ENCODE measurements at places on chromosomes 2 and 18.
A peak's percentile ranks its signal among the peaks of the same experiment; 100 is the strongest.

- no peak for DNase-seq
Measured at GRCh38 chr2:37782155-37782673, 110.8 kb upstream of the CDC42EP3 start.

- DNase-seq = no peak
Measured at GRCh38 chr2:191218292-191218898, 26.8 kb upstream of the MYO1B start.

DNA sequence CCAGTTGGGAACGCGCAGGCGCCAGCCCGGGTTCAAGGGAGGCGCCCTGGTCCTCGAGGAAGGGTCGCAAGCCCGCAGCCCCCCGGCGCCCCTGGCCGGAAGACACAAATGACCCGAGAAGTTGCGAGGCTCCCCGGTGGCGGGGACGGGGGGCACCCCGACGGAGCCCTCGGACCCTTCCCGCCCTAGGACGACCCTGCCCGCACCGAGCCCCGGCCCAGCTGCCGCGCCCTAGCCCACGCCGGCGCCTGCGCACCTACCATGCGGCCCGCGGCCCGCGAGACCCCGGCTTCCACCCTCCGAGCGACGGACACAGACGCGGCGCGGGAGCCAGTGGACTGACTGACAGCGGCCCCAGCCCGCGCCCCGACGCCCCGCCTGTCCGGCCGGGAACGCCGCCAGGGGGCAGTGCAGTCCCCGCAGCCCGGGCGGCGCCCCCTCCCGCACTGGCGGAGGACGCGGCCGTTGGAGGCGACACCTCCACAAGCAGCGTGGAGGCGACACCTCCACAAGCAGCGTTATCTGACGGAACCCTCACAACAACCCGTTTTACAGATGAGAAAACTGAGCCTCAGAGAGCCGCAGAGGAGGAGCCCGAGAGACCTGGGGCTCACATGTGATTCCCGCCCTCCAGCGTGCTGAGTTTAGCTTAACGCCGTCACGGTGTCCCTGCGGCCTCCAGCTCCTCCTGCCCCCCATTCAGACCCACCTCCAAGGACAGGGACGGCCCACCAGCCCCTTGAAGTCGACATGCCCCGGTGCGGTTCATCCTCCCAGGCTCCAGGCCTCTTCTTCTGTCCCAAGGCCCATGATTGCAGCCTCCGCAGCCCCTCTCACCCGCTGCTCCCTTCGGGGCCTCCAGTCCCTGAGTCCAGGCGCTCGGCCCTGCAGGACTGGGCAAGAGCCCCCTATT, at the start of gene NMUR1:
NMUR1 (minus strand) TSS at position 347 of the 913 bp plus-strand sequence; CDS start at position 263, 84 bp downstream.
- peak; percentile 39 for DNase-seq

- no peak for DNase-seq
Measured at GRCh38 chr2:101151859-101152271, 683 bp upstream of the TBC1D8 start.

DNA sequence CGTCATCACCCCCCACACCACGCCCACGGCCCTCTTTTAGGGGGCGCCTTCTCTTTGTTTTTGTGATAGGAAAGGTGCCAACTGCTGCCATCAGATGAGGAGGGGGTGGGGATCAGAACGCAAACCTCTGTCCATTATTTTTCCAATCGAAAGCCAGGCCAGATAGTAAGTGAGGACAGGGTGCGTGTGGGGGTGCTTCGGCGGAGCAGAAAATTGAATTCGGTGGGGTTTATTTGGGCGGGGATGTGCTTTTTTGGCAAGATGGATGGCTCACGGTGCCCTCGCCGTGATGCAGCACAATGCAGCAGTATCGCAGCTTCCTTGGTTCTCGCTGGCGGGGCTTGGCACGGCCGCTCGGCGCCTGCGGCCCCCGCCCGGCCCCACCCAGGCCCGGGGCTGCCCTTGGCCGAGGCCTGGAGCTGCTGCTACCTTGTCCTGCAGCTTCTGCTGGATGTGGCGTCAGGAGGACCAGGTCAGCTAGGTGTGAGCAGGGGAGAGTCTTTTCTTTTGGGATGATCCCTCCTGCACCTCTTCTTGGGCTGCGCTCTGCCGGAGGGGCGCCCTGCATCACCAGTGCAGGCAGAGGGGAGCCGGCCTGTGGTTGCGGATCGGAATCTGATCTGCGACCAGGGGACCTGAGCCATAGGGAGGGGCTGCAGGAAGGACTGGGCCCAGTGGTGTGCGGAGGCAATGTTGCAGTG, 1.3 kb downstream of the SPTBN1 start:
- DNase-seq = no peak

DNA sequence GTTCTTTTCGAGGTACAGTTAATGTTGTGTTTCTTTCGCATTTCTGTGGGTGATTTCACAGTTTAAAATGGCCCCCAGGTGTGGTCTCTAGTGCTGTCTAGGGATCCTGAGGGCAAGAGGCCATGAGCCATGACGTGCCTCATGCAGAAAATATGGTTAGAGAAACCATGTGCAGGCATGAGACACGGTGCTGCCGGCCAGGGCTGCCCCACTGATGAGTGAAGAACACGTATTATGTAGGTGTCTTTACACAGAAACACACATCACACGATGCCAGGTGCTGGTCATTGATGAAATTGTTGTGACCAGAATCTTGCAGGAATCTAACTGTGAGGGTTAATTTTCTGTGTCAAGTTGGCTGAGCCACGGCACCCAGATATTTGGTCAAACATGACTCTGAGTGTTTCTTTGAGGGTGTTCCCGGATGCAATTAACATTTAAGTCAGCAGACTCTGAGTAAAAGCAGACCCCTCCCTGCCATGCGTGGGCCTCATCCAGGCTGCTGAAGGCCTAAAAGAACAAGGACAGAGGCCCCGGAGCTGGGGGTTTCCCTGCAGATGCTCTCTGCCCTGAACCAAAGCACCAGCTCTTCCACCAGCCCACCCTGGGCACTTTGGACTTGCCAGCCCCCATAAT, 463.0 kb upstream of the MYT1L start:
- DNase-seq = no peak

DNA sequence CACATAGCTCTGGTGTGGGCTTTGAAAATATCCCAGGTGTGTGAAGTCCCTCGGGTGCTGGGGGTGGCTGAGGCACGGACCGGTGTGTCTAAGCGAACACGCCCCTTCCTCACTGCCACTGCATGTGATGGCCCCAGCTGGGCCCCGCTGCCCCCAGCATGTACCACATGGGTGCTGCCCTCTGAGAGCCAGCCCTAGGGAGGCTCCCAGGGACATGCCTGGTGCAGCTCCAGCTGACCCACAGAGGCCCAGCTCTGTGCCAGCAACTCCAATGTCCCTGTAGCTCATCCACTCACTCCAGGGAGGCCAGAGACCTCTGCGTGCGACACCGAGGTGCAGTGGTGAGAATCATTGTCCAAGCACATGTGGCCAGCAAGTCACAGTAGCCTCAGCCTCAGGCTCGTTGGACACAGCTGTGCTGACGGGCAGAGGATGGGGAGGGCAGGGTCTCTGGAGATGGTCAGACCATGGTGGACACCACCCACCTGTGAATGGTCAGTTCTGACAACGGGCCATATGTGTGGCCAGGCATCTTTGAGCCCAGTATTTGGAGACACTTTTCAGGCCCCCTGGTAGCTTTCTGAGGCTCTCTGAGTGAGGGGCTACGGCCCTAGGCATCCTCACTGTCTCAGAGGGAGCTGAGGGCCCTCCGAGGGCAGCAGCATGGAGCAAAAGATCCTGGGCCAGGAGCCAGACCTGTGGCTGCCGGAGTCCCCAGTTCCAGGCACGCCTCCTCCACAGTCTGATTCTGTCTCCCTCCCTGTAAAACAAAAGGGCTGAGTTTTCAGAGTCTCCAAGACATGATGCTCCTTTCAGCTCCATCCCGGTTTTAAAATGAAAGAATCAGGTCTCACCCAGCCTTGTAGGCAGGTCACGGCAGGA, 220.7 kb downstream of the NDUFA10 start:
- DNase-seq = no peak

GRCh38 chr18:49013961-49014604, 63.3 kb upstream of the SMAD7 start:
- no peak for DNase-seq

- DNase-seq = no peak
Measured at GRCh38 chr18:7566567-7567473, at the start of gene PTPRM. Gene PTPRM, plus strand, starts transcription at chr18:7567316. Its CDS starts 503 bp downstream, at chr18:7567819.

DNA sequence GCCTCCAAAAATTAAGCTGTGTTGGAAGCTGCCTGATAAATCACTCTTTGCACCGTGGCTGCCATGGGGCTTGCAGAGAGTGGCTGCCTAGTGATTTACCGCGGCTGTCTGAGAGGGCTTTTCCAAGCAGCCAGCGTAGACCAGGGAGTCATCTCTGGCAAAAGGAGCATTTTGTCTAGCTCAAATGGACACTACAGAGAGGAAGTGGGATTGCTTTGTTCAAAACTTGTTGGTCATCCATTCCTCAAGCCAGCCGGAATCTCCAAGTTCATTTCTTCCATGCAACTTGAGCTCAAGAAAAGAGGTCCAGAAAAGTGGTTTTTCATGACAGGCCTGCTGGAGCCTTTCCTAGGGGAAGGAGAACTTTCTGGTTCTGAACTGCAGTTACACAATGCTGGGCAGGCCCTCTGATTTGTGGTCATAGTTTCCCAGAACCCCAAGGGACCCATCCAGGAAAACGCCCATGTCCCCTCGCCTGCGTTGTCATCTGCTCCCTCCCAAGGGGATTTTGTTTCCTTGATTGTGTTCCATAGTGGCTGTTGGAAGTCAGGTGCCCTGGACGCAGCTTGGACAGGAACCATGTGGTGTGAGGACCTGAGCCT, 108.1 kb downstream of the TRIB2 start:
- DNase-seq = no peak

- no peak for DNase-seq
Measured at GRCh38 chr18:75248426-75249174, 38.0 kb downstream of the TSHZ1 start.

DNA sequence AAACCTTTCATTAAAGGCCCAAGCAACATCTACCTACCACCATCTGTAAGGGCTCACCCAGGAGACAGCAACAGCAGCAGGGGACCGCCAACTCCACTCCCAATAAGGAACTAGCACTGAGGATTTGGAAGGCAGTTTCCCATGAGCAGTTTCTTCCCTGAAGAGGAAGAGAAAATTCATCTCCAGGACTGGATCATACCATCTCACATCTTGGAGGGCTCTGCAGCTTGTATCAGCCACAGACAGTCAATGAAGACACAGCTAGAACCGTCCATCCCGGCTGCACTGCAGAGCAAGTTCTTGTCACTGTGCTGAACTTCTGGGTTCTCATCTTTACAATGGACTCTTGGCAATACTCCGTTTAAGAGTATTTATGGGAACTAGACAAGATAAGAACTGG, 2.8 kb upstream of the GYPC start:
- DNase-seq = no peak

DNA sequence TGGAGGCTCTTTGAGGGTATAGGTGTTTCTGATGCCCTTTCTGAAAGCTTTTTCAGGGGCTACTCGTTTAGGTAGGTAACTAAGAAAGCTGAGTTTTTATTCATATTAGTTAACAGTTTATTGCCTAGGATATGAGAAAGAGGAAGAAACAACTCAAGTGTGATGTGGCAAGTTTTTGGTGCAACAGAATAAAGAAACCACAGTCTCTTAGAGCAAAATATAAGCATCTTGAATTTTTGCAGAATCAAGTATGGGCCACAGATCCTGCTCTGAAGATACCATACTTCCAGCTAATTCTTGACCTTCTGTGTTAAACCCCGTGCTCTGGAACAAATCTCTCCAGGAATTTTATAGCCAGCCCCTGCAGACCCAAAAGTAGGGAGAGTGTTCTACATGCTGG, 147.7 kb upstream of the SLC1A4 start:
- no peak for DNase-seq

DNA sequence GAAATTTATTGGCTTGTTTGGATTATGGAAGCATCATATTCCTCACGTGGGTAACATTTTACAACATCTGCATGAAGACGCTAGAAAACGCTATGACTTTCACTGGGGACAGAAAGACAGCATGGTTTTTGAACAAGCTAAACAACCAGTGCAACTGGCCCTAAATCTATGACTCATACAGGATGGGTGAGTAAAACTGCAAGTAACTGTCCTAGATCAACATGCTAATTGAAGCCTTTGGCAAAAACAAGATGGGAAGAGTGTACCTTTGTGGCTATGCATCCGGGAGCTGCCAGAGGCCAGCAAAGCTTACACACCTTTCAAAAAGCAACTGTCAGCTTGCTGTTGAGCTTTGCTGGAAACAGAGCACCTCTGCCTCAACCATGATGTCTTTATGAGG, 1096.0 kb upstream of the DDX18 start:
- no peak for DNase-seq

DNA sequence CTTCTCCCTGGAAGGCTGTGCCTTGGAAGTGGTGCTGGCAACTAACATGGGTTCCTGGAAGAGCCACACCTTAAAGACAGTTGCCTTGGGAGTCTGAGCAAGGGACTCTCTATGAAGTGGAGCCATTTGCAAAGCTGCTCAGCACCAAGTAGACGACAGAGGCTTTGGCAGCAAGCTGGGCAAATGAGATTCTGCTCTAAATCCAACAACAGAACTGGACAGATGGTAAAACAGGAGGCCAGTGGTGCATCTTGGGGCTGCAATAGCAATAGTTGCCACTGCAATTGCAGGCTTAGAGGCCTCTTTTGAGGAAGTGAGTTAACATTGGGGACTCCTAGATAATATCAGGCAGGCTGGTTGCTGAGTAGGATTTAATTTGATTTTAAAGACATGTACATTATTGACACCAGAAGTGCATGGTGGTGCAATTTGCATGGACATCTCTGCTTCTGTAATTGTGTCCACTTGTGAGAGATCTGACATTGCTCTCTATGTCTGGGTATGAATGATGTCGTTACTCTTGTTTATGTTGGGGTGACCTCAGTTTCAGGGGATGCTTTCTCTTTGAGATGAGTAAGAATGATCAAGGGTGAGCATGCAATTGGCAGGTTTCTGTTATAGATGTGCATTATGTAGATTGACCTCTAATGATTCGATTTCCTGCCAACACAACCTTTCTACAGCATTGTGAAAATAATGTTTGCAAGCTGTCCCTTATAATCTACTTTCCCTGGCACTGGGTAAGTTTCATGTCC, 568.3 kb upstream of the MEX3C start:
- DNase-seq = no peak

- peak; percentile 73 for DNase-seq
Measured at GRCh38 chr2:31170071-31170698, 31.9 kb upstream of the GALNT14 start.

GRCh38 chr2:217954971-217955740, 47.6 kb downstream of the TNS1 start:
- DNase-seq = no peak

DNA sequence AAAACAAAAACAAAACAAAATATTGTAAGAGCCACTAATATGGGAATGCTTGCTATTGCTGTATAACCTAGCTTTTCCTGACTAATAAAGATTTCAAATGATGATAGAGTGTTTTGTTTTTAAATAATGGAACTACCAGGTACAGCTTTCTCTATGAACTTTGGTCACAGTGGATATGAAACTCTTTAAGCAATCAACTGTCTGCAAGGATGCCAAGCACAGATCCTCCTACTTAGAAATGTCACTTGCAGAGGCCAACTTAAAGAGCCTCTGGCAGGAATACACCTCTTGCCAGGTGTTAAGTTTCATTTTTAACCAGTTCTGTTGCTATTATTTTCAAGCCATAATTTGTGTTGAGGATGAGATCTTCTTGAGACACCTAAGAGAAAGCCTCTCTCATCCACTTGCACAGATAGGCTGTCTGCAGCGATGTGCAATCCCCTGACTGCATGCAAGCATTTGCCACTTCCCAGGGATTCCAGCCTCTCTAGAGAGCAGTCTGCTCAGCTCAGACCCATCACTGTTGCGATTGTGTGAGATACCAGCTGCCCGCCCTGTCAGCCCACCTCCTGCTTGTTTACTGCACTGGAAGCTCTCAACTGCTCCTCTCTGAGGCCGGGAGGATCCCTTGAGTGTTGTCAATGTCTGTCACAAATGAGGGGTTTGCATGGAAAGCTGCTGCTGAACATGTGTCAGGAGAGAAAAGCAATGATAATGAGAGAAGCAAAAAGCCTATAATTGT, 86.1 kb upstream of the SCG2 start:
- no peak for DNase-seq

All from CD4-positive, alpha-beta T cell (primary cell).